ENCODE measurements at places on chromosomes 1 and 21. TPM values are rescaled to one million over a fixed set of nuclear protein-coding genes. Genes with fewer than 3 reads are reported as not detected.

GRCh38 chr1:20308569-20308968 lies 17.9 kb downstream of the VWA5B1 start:
- no peak for DNase-seq

DNA sequence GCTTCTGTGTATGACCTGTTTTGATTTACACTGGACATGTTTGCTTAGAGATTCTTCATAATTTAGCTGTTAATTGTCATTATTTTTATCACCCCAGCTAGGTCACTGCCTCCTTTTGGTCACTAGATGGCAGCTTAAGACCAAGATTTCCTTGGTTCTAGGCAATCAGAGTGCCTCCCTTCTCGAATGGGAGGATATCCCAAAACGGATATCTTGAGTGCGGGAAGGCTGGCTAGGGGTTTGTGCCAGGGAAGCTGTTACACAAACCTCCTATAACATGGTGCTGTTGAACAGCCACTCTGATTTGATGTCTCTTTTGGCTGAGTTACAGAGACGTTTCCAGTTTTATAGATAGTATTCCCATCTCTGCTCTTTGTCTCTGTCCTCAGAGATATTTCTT lies 283.5 kb downstream of the S1PR1 start:
- DNase-seq = peak; percentile 15

GRCh38 chr1:116949213-116949985 lies 39.7 kb downstream of the PTGFRN start:
- DNase-seq = no peak

GRCh38 chr1:28208818-28209441 lies 23.9 kb downstream of the DNAJC8 start:
- DNase-seq = peak; percentile 77

DNA sequence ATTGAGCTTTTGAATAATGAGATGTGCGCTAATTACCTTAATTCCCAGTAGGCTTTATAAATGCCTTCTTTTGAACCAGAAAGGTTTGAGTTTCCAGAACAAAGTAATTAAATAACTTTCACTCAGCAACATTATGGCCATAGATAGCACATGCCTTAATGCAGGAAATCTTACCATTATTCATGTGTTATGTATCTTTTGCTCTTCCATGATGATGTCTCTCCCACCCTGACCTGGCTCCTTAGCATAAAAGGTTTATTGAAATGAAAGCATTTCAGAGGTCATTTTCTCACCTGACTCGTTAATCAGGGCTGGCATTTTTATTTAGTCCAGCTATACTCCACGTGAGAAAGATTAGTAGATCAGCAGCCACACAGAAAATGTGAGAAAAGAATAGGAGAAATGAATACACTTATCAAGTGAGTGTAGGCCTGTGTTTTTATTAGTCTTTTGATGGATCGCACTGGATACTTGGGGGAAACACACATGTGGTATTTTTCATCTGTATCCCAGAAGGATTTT lies 180.2 kb downstream of the ATP6V1G3 start:
- no peak for DNase-seq

DNA sequence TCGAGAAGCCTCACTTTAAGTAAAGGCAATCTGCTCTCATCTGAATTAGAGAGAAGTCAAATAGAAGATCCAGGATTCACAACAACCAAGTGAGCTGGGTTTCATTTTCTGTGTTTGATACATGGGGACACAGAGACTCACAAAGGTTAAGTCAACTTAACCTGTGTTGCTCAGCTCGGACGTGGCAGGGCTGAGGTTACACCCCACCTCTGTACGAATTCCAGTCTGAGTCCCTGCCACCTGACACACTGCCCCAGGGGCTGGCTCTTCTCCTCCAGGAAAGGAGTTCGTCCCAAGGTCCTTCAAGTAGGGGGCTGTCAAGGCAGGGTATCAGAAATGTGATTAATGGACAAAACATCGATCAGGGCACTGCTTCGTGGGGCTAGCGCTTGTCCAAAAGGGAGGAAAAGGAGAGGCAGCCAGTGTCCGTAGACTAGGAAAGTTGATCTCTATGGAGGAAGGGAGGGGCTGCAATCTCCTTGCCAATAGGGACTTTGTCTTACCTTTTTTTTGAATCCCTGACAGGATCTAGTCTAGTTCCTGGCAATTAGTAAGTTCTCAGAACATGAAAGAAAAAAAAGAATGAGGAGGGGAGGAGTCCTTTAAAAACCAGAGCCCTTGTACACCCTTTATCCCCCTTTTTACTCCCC lies 116.4 kb downstream of the CNIH3 start:
- DNase-seq = no peak

DNA sequence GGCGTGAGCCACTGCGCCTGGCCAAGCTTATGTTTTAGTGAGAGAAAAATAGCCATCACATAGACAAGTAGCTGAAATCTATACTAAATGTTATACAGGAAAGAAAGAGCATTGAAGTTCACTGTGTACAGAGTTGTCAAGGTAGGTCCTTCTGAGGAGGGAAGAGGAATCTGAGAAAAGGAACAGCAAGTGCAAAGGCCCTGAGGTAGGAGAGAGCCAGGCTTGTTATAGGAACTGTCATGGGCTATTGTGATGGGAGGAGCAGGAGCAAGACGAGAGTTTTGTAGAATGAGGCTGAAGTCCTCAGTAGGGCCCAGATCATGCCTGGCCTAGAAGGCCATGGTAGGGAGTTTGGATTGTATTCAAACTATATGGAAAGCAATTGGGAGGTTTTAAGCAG lies 4.6 kb downstream of the ZDHHC18 start:
- no peak for DNase-seq

DNA sequence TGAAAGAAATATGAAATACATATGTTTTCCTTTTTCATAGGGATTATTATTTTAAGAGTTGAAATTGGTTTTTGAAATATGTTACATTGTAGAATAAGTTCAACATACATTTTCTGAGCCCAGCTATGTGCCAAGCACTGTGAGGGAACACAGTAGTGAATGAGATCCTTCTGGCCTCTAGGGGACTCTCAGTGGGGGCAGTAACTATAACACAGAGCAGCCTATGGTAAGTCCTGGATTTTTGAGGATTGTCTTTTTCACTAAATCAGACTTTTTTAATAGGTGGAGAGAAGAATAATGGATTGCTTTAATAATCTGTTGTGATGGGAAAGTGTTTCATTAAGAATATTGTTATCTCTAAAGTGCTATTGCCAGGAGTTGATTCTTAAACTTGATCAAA lies 2.4 kb downstream of the DNAJC6 start:
- no peak for DNase-seq

DNA sequence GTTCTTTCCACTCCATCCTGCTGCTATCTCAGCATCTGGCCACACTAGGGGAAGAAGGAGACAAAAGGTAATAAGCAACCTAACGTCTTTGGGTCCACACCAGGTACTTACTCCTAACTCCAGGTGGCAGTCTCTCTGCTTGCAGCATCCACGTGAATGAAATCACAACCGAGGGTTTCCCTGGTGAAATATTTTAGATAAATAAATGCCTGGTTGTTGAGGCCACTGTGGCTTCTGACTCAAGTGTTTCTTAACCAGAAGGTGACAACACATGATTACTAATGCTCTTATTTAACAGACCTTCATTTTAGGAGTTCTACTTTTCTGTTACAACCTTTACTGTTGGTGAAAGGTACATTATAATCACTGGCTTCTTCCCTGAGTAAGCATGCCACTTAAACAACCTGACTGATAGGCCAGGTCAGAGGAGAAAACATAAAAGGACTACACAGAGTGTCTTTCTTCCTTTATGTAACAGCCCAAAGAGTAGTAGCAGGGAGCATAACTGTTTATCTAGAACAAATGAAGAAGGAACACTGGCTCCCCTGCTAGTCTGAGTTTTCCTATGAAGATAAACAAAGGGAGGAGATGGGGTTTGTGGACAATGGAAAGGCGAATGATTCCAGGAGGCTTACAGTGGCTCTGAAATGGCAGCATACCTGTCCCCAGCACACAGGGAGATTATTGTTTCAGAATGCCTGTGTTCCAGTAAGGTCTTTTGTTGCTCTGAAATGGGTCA lies 59.9 kb downstream of the SYT6 start:
- no peak for DNase-seq

DNA sequence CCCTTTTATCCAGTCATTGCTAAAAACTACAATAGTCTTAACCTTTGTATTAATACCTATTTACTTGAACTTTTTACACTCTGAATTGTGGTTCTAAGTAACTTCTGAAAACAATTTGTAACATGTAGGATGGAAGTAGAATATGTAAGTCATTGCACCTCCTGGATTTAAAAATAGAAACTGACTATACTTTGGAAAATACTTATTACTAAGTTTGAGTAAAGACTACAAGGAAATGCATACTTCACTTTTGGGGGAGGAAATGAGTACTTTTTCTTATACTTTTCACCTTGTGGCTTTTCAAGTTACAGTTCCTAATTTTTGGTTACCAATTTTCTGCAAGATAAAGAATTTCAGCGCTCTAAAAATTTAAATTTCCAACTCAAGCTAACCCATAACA lies 8.7 kb downstream of the RGS18 start:
- DNase-seq = no peak

DNA sequence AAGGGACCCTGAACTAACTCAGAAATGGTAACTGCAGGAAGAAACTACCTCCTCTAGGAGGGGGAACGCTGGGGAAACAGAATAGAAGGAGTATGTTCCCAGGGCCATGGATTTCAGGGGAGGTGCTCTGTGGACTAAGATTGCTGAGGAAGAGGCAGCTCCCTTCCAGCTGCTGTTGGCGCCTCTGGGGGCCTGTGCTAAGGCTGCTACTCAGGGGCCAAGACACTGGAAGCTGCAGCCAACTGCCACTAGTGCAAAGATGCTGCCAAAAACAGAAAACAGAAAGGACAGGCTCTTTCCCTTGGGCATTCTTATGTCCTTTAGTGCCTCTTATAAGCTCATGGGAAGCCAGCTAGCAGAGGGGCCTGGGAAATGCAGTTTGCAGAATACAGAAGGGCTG lies 58.0 kb upstream of the SGIP1 start:
- no peak for DNase-seq

GRCh38 chr1:216416488-216416887 lies 6.8 kb downstream of the USH2A start:
- no peak for DNase-seq

- no peak for DNase-seq
These were observed 78.5 kb downstream of the PLXNA2 start for GRCh38 chr1:208165659-208166058.

DNA sequence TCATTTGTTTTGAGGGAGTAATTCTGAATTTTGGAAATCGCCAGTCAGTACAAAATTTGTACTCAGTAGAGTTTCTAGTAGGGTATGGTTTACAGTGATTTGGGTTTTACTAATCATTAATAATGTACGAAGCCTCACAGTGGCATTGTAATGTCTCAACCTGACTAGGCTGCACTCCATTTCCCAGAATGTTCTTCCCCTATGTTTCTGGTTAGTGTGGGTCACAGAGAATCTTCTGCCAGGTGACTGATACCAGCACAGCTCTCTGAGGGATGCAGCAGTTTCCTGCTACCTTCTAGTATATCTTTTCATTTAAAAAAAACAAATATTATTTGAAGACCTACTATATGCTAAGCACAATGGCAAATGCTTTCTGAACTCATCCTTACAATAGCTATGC lies 112.9 kb downstream of the PTPN14 start:
- DNase-seq = no peak

GRCh38 chr1:183757061-183757460 lies 47.9 kb upstream of the RGL1 start:
- DNase-seq = no peak

DNA sequence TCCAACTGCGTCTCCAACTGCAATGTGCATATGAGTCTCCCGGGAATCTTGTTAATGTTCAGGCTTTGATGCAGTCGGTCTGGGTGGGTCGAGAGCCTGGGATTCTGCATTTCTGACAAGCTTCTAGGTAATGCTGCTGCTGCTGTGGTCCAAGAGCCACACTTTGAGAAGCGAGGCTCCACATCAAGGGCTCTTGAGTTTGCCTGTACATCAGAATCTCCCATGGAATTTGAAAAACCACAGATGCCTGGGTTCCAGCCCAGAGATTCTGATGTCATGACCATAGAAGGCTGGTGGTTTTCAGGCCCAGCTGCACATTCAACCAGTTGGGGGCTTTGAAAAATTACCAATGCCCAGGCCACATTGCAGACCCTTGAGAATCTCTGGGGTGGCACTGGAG lies 93.9 kb upstream of the TARDBP start:
- no peak for DNase-seq

The NFASC gene
- total RNA-seq = under 0.01 TPM

The GRIK3 gene
- total RNA-seq = not detected

The CASZ1 gene
- 2.3 TPM for total RNA-seq

The C4BPA gene
- not detected for total RNA-seq

The PGLYRP3 gene
- total RNA-seq = not detected

The RAD54L gene
- total RNA-seq = 2.0 TPM

The GBP1 gene
- 10.9 TPM for total RNA-seq

The C1orf167 gene
- total RNA-seq = 0.26 TPM

The TMEM51 gene
- 13.4 TPM for total RNA-seq
